T-cell (primary cell): ENCODE measurements at places on chromosomes 12 and 14. TPM values are rescaled to one million over a fixed set of nuclear protein-coding genes. Genes with fewer than 3 reads are reported as not detected.

The LMNTD1 gene
- not detected for total RNA-seq

GRCh38 chr12:130446846-130447654 lies 109.4 kb downstream of the PIWIL1 start:
- DNase-seq, result no peak
- no peak overlapping the region for H3K4me3 ChIP-seq
- H3K4me1 ChIP-seq, result no peaks in the 10 kb centered on the region
- no peak overlapping the region for H3K27ac ChIP-seq
- H3K27me3 ChIP-seq, result no peaks in the 10 kb centered on the region

The FAM181A gene
- not detected for total RNA-seq

The BDKRB1 gene
- not detected for total RNA-seq

- H3K27ac ChIP-seq, result no peak overlapping the region
- no peak for DNase-seq
- H3K27me3 ChIP-seq, result no peaks in the 10 kb centered on the region
- H3K4me1 ChIP-seq, result peaks cover 2% of the 10 kb centered on the region
- H3K36me3 ChIP-seq, result peaks cover 34% of the 10 kb centered on the region
Observed at GRCh38 chr12:112172556-112173324, 47.4 kb downstream of the TRAFD1 start.

DNA sequence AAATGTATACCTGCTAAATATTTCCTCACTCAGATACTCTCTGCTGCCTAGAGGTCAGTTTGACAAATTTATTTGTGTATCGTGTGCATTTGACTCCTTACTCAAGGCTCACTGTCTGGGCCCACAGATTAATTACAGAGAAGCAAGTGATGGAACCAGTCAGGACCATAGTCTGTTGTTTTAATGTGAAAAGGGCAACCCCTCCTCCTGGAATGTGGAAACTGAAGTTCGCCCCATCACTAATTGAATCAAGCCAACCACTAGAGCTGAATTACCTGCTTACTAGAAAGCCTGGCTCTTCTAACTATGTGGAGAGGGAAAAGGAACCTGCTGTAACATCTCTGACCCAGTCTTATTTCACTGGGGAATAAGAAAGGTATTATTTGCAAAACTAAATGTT lies 199.9 kb upstream of the KRR1 start:
- H3K27ac ChIP-seq, result no peak overlapping the region
- no peak overlapping the region for H3K4me3 ChIP-seq
- no peak for DNase-seq
- no peaks in the 10 kb centered on the region for H3K4me1 ChIP-seq
